Central memory CD4-positive, alpha-beta T cell (primary cell): ENCODE measurements at places on chromosomes 5 and 9.

GRCh38 chr5:54440456-54440893, 15.0 kb upstream of the HSPB3 start:
- DNase-seq, result no peak

- DNase-seq, result no peak
Measured at GRCh38 chr5:175471196-175471595, 7.2 kb upstream of the SFXN1 start.

DNA sequence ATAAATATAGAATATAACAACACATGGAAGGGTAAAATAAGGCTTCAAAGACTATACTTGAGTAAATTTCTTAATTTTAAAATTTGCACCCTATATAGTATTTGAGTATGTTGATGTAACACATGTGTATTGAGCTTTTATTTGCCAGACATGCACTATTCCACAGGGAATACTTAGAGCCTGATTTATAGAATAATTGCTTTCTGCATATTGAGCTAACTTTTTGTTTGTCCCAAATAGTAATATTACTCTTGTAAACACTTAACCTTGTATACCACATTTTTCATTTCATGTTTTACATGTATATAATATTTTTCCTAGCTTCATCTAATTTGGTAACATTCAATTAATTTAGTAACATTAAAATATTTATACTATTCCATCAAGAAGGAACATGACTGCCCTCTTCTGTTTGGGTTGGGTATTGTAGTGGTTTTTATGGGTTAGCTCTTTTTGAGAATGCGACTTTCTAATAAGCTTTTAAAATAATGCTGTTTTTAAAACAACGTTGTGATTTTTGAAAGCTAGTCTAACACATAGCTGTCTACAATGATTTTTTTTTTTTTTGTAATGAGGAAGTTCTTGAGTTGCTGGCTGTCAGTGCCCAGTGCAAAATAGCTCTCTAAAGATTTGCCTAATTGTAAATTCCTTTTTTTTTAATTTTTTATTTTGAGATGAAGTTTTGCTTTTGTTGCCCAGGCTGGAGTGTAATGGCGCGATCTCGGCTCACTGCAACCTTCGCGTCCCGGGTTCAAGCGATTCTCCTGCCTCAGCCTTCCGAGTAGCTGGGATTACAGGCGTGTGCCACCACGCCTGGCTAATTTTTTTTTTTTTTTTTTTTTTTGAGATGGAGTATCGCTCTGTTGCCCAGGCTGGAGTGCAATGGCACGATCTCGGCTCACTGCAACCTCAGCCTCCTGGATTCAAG, 4.8 kb downstream of the SUB1 start:
- DNase-seq, result peak; percentile 65

DNA sequence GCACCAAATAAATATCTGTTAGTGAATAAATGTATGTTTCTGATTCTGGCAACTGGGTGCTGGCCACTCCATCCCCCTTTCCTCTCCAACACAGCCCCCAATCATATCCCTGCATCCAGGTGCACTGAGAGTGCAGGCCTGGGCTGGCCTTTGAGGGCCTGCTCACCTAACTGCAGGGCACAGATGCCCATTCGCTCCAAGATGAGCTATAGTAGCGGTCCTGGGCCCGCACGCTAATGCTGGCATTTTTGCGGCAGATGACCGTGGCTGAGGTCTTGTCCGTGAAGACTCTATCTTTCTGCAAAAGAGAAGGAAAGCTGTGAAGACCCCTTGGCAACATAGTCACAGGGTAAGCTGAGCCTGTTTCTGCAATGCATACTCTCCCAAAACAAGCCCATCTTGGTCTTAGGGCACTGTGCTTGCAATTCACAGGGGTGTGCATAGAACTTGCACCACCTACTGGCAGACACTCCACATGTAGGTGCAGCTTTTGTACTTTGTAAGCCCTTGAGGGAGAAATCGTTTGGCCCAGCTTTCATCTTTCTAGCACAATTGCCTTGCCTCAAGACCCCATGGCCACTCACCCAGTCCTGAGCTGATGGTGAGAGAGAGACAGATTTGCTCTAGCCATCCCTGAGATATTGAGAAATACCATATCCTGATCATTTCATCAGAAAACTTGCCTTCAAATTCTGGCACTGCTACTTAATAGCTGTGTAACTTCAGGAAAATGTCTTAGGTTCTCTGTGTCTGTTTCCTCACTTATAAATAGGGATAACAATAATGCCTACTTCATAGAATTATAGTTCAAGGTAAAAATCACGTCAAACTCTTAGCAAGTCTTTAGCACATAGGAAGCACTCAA, 13.5 kb downstream of the IL12B start:
- DNase-seq, result peak; percentile 15

- DNase-seq, result no peak
Measured at GRCh38 chr9:136926154-136926704, 18.3 kb downstream of the FBXW5 start.

DNA sequence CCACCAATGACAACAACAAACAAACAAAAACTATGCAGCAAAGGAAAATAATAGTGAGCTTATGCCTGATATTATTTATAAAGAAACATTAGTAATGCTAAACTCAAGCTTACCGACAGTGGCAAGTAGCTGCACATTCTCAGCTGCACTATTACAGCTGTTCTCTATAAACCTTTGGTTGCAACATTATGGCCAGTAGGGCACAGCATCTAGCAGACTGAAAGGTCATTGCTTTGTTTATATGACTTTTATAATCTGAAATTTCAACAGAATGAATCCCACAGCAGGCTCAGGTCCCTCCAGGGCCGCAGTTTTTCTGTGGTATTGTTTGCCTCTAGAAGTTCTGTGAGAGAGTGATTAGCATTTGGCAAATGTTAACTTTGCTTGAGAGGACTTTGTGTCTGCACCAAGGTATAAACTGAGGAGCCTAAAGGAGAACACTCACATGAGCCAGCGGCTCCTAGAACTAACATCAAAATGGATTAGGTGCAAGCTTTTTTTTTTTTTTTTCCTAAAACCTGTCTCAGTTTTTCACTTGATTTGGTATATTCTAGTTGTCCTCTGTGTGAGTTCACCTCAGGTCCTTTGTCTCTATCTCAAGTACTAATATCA, 58.3 kb downstream of the IZUMO3 start:
- DNase-seq, result no peak

DNA sequence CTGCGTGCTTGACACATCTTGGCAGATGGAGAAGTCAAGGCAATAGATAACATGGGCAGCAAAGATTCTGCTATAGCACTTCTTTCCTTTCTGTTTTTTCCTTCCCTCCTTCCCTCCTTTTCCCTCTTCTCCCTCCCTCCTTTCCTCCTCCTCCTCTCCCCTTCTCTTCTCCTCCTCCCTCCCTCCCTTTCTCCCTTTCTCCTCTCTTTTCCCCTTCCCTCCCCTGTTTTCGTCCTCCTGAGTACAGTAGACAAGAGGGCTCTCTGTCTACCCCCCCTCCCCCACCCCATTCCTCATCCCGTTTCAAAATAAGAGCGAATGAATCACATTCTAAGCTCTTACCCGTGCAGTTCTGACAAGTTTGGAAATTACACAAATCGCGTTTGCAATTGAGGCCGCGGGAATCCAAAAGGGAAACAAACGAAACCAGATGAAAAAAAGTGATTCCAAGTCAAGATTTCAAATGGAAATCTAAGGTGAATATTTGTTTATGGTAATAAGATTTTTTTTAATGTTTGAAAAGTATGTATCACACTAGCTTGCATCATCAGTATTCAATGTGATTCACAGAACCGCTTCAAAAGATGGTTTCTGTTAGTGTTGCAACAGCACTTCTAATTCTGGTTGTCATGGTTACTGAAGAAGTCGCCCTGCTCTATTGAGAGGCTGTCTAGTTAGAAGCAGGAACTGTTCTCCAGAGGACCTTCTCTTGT, 1.3 kb downstream of the NIM1K start:
- peak; percentile 62 for DNase-seq
